ENCODE measurements at places on chromosomes 12 and 14. TPM values are rescaled to one million over a fixed set of nuclear protein-coding genes. Genes with fewer than 3 reads are reported as not detected.

DNA sequence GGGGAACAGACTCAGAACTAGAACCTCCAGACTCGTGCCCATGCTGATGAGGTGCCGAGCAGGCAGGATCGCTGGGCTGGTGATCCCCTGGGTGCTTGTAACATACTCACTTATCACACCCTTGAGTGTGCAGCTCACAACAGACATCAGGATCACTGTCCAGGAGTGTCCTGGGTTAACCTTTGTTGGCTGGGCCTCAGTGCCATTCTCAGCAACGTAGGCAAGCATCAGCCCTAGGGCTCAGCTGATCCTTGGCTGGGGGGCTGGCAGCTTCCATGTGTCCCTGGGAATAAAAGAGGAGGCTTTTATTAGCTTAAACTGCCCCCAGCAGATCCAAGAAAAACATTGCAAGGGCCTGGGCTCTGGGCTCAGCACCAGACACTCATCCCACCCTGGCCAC is 1.6 kb downstream of the TMEM229B start:
- no peak overlapping the region for H3K4me3 ChIP-seq
- H3K27ac ChIP-seq: no peak overlapping the region
- H3K4me1 ChIP-seq: no peaks in the 10 kb centered on the region
- no peaks in the 10 kb centered on the region for H3K36me3 ChIP-seq

- no peaks in the 10 kb centered on the region for H3K4me1 ChIP-seq
- H3K36me3 ChIP-seq: no peaks in the 10 kb centered on the region
- DNase-seq: peak; percentile 17
- no peak overlapping the region for H3K27ac ChIP-seq
Measured at GRCh38 chr14:60323199-60323896, 74.3 kb downstream of the PPM1A start.

DNA sequence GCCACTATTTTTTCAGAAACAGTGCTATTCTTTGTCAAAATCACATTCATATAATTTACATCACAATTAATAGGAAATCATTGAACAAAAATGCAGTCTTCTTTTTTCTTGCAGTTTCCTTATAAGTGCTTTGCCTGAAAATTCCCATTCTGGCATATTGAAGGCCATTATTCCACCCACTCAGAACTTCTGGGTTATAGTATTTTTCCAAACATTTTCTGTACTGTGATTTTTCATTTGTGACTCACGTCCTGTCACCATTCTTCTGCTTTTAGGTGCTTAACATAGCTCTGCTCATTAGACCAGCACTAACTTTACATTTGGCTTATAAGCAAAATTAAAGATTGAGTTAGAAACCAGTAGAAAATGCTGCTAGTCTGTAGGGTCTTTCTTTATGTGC is 241.0 kb upstream of the NPAS3 start:
- peaks cover 3% of the 10 kb centered on the region for H3K4me1 ChIP-seq
- H3K27ac ChIP-seq: no peak overlapping the region
- H3K27me3 ChIP-seq: no peaks in the 10 kb centered on the region
- DNase-seq: no peak
- no peak overlapping the region for H3K4me3 ChIP-seq

DNA sequence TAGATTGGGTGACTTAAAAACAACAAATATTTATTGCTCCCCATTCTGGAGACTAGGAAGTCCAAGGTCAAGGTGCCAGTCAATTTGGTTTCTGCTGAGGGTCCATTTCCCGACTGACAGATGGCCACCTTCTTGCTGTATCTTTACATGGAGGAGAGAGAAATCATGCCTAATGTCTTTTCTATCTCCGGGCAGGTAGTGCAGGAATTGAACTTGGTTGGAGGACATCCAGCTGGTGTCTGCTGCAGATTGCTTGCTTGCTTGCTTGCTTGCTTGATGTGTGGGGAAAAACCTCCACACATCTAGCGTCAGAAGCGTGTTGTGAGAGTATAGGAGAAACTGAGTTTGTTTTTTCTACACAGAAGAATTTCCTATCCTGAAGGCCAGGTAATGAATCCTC is 561.4 kb downstream of the DIO2 start:
- no peaks in the 10 kb centered on the region for H3K4me1 ChIP-seq
- no peak overlapping the region for H3K4me3 ChIP-seq
- no peak overlapping the region for H3K27ac ChIP-seq
- no peaks in the 10 kb centered on the region for H3K36me3 ChIP-seq

DNA sequence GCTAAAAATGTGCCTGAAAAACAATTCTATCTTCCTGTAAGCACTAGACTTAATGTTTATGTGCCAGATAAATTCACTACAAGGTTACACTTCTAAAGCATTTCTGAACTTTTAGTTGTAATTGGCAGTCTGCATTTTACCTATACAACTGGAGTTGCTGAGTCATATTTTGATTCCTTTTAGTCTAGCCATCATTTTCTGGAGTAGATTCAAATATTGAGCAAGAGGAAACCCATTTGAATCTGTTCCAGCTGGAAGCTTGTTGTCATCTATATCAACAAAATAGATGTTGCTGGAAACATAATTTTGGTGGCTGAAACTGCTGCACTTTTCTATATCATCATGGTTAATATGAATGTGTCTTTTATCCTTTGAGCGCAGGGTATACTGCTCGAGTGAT is 122.2 kb upstream of the CCDC175 start:
- no peaks in the 10 kb centered on the region for H3K27me3 ChIP-seq
- H3K27ac ChIP-seq: no peak overlapping the region
- no peak overlapping the region for H3K4me3 ChIP-seq
- H3K4me1 ChIP-seq: no peaks in the 10 kb centered on the region

GRCh38 chr14:91964724-91965123 is 17.2 kb upstream of the FBLN5 start:
- DNase-seq: no peak
- no peaks in the 10 kb centered on the region for H3K4me1 ChIP-seq
- H3K36me3 ChIP-seq: peaks cover 3% of the 10 kb centered on the region
- no peak overlapping the region for H3K4me3 ChIP-seq
- H3K27ac ChIP-seq: no peak overlapping the region

DNA sequence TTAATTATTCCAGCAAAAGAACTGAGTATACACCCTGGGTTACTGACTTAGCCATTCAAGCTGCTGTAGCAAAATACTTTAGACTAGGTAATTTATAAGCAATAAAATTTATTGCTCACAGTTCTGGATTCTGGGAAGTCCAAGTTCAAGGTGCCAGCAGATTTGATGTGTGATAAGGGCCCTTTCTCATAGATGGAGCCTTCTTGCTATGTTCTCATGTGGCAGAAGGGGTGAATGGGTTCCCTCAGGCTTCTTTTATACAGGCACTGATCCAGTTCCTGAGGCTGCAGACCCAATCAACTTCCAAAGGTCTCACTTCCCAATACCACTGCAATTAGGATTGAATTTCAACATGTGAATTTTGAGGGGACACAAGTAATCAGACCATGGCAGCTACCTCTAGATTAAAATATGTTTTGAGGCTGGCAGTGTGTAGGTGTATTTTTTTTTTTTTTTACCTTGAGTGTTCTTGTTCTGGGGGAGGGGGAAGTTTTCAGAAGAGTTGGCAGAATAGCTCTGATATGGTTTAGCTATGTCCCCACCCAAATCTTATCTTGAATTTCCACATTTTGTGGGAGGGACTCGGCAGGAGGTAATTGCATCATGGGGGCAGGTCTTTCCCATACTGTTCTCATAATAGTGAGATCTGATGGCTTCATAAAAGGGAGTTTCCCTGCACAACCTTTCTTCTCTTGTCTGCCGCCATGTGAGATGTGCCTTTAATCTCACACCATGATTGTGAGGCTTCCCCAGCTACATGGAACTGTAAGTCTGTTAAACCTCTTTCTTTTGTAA is 178.2 kb downstream of the RASSF9 start:
- DNase-seq: no peak
- no peaks in the 10 kb centered on the region for H3K4me1 ChIP-seq
- H3K27me3 ChIP-seq: no peaks in the 10 kb centered on the region
- H3K36me3 ChIP-seq: no peaks in the 10 kb centered on the region

GRCh38 chr12:124939421-124940142 is 25.1 kb upstream of the UBC start:
- H3K4me3 ChIP-seq: peak overlapping the region; percentile 63
- no peaks in the 10 kb centered on the region for H3K4me1 ChIP-seq
- H3K27me3 ChIP-seq: no peaks in the 10 kb centered on the region
- H3K36me3 ChIP-seq: no peaks in the 10 kb centered on the region
- DNase-seq: peak; percentile 97

DNA sequence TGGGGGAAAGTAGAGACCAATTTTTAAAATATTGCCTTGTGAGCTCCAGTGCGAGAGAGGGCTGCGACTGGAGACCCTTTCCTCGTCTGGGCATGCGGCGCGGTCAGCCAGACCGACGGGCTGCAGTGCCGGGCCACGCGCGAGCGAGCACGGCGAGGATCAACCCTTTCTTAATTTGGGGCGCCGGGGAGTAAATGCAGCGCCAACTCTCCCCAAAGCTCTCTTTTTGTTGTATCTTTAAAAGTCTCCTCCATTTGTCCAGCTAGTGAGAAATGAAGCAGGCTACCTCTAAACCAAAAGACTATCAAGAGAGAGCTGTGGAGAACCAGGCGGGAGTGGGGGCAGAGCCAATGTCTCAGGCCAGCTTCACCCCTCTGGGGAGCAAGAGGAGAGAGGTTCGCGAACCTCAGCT is 1.4 kb downstream of the SIX1 start:
- H3K4me1 ChIP-seq: peaks cover 10% of the 10 kb centered on the region
- no peaks in the 10 kb centered on the region for H3K27me3 ChIP-seq
- H3K27ac ChIP-seq: peak overlapping the region; percentile 69
- peak overlapping the region; percentile 81 for H3K4me3 ChIP-seq
- peaks cover 47% of the 10 kb centered on the region for H3K36me3 ChIP-seq
- DNase-seq: peak; percentile 33

DNA sequence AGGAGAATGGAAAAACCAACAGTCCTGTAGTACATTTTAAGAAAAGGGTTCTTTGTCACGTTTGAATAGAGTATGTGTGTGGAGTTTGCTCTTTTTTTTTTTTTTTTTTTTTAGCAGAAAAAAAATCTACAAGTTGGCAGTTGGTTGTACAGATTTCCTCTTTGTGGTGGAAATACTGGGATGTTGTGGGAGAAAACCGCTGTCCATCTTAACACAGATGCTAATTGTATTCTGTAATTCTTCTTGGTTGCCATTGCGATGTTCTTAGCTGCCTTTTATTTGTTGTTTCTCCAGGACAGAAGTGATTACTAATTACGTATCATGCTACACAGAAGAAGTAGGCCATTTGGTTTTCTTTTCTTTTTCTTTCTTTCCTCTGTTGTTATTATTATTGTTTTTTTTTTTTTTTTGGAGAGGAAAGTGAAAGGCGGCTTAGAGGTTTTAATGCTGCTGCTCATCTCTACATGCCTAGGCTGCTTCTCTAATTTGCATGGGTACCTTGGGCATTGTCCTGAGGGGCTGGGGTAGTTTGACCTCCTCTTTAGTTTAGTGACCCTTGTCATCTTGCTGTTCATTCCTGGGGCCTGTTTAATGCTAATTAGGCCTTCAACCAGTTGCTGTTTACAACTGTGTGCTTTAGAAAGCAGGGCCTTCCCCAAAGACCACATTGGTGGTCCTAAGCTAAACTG is 94.7 kb downstream of the TMTC2 start:
- H3K27me3 ChIP-seq: no peaks in the 10 kb centered on the region
- H3K4me3 ChIP-seq: no peak overlapping the region
- H3K36me3 ChIP-seq: no peaks in the 10 kb centered on the region
- no peak overlapping the region for H3K27ac ChIP-seq
- DNase-seq: no peak

- H3K27me3 ChIP-seq: no peaks in the 10 kb centered on the region
- no peaks in the 10 kb centered on the region for H3K36me3 ChIP-seq
- H3K4me1 ChIP-seq: no peaks in the 10 kb centered on the region
- no peak overlapping the region for H3K27ac ChIP-seq
Measured at GRCh38 chr12:100826323-100826722, 31.7 kb downstream of the ANO4 start.

- H3K27ac ChIP-seq: no peak overlapping the region
- no peaks in the 10 kb centered on the region for H3K27me3 ChIP-seq
- peak; percentile 49 for DNase-seq
- H3K36me3 ChIP-seq: no peaks in the 10 kb centered on the region
Measured at GRCh38 chr12:79174626-79175025, 310.1 kb downstream of the SYT1 start.

DNA sequence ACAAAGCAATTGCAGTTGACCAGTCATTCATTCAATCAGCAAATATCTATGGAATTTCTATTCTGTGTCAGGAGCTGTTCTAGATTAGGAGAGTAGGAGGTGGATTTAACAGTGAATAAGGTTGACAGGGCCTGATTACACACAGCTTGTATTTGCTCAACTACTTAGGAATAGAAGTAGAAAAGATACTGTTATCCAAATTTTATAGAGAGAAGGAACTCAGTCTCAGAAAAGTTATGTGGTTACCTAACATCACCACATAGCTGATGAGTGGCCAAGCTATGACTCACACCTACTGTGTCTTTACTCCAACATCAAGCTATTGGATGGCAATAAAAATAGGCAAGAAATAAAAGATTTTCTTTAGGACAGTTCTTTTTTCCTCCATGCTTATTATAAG is 374.8 kb downstream of the RMST start:
- no peaks in the 10 kb centered on the region for H3K36me3 ChIP-seq
- no peak overlapping the region for H3K4me3 ChIP-seq
- DNase-seq: no peak
- H3K27ac ChIP-seq: no peak overlapping the region
- H3K4me1 ChIP-seq: no peaks in the 10 kb centered on the region

FZD10 gene
- not detected for total RNA-seq

GALNT16 gene
- 8.6 TPM for total RNA-seq

SEL1L gene
- total RNA-seq: 26.7 TPM

KRT78 gene
- not detected for total RNA-seq

ATG2B gene
- 12.7 TPM for total RNA-seq

All from SJCRH30 (cell line).